ENCODE measurements at places on chromosomes 2 and 18. TPM values are rescaled to one million over a fixed set of nuclear protein-coding genes. Genes with fewer than 3 reads are reported as not detected.

GRCh38 chr18:52401236-52401635 lies 61.2 kb downstream of the DCC start:
- DNase-seq, result no peak
- no peaks in the 10 kb centered on the region for H3K36me3 ChIP-seq
- H3K27ac ChIP-seq, result no peak overlapping the region
- no peaks in the 10 kb centered on the region for H3K27me3 ChIP-seq
- no peak overlapping the region for H3K4me3 ChIP-seq

GRCh38 chr2:196275646-196276352 lies 104.4 kb upstream of the STK17B start:
- H3K36me3 ChIP-seq, result no peaks in the 10 kb centered on the region
- H3K4me3 ChIP-seq, result no peak overlapping the region
- no peaks in the 10 kb centered on the region for H3K27me3 ChIP-seq
- peak overlapping the region; percentile 85 for H3K27ac ChIP-seq
- peaks cover 10% of the 10 kb centered on the region for H3K4me1 ChIP-seq

- H3K4me1 ChIP-seq, result no peaks in the 10 kb centered on the region
- H3K27ac ChIP-seq, result no peak overlapping the region
- no peak for DNase-seq
- no peaks in the 10 kb centered on the region for H3K36me3 ChIP-seq
- no peaks in the 10 kb centered on the region for H3K27me3 ChIP-seq
- H3K4me3 ChIP-seq, result no peak overlapping the region
These were observed 139.0 kb downstream of the TRIM43 start for GRCh38 chr2:95730813-95731212.

GRCh38 chr2:117614823-117615534 lies 199.5 kb upstream of the DDX18 start:
- H3K4me3 ChIP-seq, result no peak overlapping the region
- no peaks in the 10 kb centered on the region for H3K36me3 ChIP-seq
- H3K27me3 ChIP-seq, result no peaks in the 10 kb centered on the region
- DNase-seq, result no peak

DNA sequence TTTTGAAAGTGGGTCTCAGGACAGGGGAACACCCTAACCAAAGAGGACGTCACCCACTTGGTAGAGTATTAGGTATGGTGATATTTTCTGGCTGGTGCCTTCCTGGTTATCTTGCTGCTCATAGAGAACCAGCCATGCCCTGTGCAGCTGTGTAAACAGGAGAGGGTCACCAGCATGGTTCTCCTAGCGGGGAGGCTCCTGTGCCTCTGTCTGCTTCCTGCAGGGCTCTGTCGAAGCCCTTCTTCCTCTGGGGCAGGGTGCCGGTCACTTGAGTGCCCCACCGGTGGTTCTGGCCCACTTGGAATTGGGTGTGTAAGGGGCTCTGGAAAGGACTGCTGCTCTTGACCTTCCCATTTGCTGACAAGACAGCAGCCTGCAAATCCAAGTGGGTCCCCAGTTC lies 131.6 kb upstream of the MSH6 start:
- H3K4me1 ChIP-seq, result no peaks in the 10 kb centered on the region
- H3K36me3 ChIP-seq, result no peaks in the 10 kb centered on the region
- peak; percentile 14 for DNase-seq
- no peak overlapping the region for H3K27ac ChIP-seq
- H3K27me3 ChIP-seq, result no peaks in the 10 kb centered on the region

DNA sequence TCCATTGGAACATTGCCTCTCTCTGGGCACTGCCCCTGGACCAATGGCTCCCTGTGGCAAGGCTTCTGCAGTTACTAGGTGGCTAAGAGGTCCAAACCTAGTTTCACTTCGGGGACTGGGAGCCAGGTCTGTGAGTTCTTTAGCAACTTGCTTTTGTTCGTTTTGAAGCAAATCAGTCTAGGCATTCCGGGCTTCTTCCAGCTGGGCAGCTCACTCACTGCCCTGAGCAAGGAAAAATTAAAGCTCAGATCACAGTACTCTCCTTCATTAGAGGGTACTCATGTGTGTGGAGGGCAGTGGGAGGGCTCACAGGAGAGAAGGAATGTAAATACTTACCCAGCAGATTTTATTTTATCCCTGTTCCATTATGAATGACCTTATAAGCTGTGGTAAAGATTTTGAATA lies 80.3 kb downstream of the SPP2 start:
- DNase-seq, result no peak
- no peaks in the 10 kb centered on the region for H3K4me1 ChIP-seq
- no peak overlapping the region for H3K27ac ChIP-seq
- no peak overlapping the region for H3K4me3 ChIP-seq

- no peaks in the 10 kb centered on the region for H3K36me3 ChIP-seq
- no peak overlapping the region for H3K27ac ChIP-seq
- H3K27me3 ChIP-seq, result no peaks in the 10 kb centered on the region
- no peak overlapping the region for H3K4me3 ChIP-seq
- no peak for DNase-seq
These were observed 988.3 kb upstream of the GYPC start for GRCh38 chr2:125667630-125668029.

DNA sequence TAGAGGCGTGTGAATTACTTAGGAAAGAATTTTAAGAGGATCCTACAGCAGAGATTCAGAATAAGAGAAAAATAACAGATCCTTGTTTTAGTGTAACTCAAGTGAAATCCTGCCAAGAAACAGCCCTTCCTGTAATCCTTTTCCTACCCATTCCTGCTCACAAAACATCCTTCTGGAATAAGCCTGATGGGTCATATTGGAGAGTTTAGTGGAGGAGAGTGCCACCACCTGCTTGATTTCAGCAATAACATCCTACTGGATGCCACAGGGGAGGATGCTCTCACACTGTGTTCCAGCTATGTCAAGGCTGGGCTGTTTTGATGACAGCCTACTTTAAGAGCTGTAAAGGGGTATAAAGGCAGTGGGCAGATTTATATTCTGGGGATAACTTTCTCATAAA lies 54.8 kb upstream of the CCDC178 start:
- no peak overlapping the region for H3K4me3 ChIP-seq
- no peak overlapping the region for H3K27ac ChIP-seq
- no peaks in the 10 kb centered on the region for H3K27me3 ChIP-seq
- no peaks in the 10 kb centered on the region for H3K4me1 ChIP-seq
- peak; percentile 30 for DNase-seq
- H3K36me3 ChIP-seq, result no peaks in the 10 kb centered on the region

DNA sequence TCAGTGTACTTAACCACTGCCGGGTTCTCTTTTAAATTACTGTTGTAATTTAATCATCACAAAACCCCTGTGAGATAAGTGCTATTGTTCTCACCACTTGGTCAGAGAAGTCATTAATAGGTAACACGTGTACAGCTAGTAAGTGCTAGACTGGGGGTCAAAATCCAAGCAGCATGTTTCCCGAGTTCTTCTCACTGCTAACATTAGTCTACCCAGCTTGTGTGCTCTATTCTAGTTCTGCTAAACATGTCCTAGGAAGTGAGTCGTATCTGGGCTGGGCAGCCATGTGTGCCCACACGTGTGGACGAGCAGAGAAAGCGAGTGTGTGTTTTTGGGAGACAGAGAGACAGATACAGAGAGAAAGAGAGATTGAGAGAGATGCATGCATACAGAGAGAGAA lies 94.1 kb downstream of the BIN1 start:
- H3K36me3 ChIP-seq, result no peaks in the 10 kb centered on the region
- DNase-seq, result peak; percentile 67
- no peaks in the 10 kb centered on the region for H3K27me3 ChIP-seq
- no peak overlapping the region for H3K4me3 ChIP-seq
- H3K27ac ChIP-seq, result peak overlapping the region; percentile 42

DNA sequence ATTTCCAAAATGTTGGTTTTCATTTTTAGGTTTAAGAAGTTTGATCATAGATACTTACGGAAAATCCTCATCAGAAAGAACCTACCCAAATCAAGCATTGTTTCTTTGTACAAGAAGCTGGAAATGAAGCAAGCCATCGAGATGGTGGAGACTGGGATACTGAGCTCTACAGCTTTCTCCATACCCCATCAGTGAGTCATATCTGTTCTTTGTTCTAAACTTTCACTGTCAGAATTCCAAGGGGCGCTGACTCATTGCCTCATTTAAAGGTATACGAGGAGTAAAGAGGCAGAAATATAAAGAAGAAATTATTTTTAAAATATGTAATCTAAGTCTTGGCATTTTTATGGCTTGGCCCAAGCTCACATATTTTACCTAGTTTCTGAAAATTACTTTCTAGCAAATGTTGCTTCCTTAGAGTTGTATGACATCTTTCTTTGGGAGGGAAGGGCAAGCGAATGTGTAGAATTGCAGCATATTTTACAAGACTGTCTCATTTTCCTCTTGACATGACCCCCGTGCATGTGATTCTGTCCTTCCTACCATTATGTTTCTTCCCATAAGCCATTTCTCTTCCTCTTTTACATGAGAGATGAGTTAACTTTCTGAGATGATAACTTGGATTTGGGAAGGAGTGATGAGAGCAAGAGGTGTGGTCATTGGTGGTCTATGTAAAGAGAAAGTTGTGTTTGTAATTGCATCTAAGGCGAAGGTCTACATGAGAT lies 41.2 kb downstream of the SLC9A4 start:
- H3K36me3 ChIP-seq, result no peaks in the 10 kb centered on the region
- H3K4me1 ChIP-seq, result no peaks in the 10 kb centered on the region
- no peak overlapping the region for H3K27ac ChIP-seq
- no peak overlapping the region for H3K4me3 ChIP-seq
- DNase-seq, result peak; percentile 68

Gene CNTNAP5
- polyA plus RNA-seq, result not detected

Gene DAW1
- polyA plus RNA-seq, result 0.07 TPM

Gene CTAGE1
- polyA plus RNA-seq, result not detected

Gene CYP27A1
- 46.7 TPM for polyA plus RNA-seq
